ENCODE measurements at places on chromosomes 6 and 20. TPM values are rescaled to one million over a fixed set of nuclear protein-coding genes. Genes with fewer than 3 reads are reported as not detected.

The PRSS16 gene
- total RNA-seq = 11.2 TPM

The POFUT1 gene
- 87.3 TPM for total RNA-seq

The FAM210B gene
- 57.0 TPM for total RNA-seq

The TGM3 gene
- total RNA-seq = not detected

The EPHA7 gene
- total RNA-seq = 19.2 TPM

The CST3 gene
- 921 TPM for total RNA-seq

The XKR7 gene
- total RNA-seq = 0.37 TPM

GRCh38 chr6:36769676-36770499 lies 69.4 kb downstream of the CPNE5 start:
- no peak for DNase-seq

DNA sequence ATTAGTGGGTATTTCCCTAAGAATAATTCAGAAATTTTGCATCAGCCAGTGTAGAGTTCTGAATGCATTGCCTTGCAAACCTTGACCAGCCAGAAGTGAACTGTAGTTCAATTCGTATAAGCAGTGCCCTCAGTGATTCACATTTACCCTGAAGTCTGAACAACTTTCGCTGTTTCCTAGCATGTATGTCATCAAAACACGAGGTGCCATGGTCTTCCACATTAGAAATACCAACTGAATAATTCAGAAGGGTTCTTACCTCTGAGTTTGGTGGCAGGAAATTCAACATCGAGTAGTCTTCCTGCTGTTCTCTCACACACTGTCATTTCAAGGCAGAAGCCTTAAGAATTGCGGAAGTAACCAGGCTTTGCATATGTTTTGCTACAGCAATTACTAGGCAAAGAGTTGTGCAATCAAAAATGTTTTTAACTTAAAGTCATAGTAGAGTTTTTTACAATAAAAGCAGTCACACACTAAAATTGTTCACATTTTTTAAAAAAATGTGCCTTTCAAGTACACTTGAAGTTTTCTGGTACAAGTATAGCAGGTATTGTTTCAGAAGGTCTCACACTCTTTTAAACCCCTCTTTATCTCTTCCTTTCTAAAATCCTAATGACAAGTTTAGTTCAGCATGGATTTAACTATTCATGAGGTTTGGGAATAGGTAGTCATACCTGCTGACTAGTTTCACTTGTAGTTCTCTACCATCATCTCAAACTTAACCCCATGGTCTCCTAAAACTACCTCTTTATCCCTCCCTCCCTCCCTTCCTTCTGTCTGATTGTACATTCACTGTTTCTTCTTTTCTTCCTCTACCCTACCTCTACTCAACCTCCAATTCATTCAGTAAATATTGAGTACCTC lies 118.3 kb downstream of the STXBP5 start:
- DNase-seq = no peak

DNA sequence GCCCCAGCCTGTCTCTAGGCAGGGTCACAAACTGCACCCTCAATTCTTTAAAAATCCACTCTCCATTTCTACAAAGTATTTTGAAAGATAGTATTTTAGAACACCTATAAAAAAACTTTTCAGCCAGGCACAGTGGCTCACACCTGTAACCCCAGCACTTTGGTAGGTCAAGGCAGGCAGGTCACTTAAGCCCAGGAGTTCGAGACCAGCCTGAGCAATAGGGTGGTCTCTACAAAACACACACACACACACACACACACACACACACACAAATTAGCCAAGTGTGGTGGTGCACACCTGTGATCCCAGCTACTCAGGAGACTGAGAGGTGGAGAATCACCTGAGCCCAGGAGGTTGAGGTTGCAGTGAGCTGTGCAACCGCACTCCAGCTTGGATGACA lies 30.2 kb downstream of the SLC23A2 start:
- DNase-seq = no peak

DNA sequence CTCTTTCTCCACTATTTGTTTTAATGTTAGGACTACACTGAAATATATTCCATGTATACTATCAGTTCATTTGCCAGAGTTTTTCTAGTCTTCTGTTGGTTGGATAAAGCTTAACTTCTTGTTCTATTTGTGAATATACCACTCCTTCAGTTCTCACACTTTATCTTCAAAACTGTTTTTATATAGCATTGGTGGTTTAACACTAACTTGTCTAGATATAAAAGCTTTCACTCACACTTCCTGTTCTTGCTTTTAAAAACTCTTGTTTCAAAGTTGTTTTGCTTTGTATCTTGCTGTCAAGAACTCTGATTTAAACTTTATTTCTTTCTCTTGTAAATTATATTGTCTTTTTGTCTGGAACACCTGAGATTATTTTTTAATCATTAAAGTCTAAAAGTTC lies 226.8 kb upstream of the TENT5A start:
- DNase-seq = no peak

- DNase-seq = peak; percentile 62
These were observed 1.2 kb downstream of the FOXA2 start for GRCh38 chr20:22582964-22583772.

DNA sequence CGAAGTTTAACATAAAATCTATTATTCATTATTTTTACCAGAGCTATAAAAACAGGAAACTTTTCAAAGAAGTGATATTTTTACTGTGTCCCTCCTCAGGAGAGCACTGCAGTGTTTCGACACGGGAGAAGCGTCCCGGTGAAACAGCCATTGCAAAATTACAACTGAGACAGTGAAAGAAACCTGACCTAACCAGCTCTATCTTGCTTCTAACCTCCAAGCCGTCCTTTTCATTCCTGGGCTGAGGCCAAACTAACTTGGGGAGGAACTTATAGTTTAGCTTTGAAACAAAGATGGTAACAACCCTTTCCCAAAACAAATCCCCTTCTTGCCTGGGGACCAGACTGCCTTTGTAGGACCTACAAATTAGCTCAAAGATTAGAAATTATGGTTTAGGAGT lies 79.2 kb downstream of the WDR27 start:
- DNase-seq = no peak

DNA sequence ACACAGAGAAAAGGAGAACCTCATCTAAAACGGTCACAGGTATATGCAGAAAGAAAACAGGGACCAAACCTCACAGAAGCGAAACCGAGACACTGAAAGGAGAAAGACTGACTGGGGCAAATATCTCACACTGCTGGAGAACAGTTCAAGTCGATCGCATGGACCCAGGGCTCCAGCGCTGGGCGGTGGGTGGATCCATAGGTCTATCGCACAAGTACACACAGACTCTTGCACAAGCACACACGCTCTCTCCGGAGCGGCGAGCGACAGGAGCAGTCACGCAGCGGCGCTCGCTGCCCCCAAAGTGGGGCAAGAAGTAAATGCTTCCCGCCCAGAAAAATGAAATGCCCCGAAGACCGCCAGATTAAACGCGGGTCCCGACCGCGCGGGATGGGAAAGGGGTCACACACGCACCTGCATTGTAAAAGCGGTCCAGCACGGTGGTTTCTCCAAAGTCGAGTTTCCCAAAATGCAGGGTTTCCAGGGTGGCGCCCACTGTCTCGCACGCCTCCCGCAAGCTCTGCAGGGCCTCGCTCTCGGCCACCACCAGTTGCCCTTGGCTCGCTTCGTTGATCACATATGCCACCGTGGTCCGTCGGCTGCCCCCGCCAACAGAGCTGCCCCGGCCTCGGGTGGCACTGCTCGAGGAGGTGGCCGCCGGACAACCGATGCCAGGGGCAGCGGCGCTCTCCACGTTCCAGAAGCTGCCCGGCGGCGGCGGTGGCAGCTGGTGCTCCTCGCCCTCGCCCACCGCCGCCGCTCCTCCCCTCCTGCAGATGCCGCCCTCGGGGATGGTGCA lies 782 bp downstream of the MAP3K5 start:
- peak; percentile 71 for DNase-seq

- DNase-seq = no peak
These were observed 119.5 kb downstream of the ARHGAP18 start for GRCh38 chr6:129590408-129591022.

DNA sequence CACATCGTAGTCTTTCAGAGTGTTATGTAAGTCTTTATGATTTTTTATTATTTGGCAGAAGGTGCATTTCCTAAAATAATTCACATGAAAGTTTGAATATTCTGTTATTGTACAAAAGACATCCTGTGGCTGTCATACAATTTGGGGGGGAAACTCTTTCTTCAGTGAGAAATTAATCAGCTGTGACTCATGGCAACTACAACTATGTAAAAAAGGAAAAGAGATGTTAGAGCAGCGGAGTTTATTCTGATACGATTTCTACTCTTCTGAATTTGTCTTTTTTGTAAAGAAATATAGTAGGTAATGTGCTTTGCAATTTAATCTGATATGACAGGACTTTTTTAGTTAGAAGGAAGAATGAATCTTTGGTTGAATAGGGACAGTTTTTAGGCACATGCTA lies 14.2 kb downstream of the COL19A1 start:
- no peak for DNase-seq

DNA sequence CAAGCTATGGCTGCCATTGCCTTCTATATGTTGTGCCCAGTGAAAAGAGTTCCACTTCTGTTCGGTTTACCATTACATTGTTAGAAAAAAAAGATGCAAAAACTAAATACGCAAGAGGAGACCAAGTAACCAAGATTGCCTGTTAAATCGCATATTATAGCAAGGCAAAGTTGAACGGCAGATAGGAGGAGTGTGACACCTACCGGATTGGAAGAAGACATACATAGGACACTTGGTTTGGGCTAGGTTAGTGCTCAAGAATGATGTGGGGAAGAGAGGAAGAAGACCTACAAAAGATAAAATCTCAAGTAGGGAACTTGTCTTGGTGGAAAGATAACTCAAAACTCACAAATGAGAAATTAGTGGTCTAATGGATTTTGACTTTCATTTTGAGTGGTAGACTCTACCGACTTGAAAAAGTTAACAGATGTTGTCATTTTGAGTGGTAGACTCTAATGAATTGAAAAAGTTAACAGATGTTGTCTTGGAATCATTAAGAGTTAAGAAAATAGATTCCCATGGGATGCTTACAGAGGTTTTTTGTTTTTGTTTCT lies 95.5 kb downstream of the F13A1 start:
- no peak for DNase-seq

DNA sequence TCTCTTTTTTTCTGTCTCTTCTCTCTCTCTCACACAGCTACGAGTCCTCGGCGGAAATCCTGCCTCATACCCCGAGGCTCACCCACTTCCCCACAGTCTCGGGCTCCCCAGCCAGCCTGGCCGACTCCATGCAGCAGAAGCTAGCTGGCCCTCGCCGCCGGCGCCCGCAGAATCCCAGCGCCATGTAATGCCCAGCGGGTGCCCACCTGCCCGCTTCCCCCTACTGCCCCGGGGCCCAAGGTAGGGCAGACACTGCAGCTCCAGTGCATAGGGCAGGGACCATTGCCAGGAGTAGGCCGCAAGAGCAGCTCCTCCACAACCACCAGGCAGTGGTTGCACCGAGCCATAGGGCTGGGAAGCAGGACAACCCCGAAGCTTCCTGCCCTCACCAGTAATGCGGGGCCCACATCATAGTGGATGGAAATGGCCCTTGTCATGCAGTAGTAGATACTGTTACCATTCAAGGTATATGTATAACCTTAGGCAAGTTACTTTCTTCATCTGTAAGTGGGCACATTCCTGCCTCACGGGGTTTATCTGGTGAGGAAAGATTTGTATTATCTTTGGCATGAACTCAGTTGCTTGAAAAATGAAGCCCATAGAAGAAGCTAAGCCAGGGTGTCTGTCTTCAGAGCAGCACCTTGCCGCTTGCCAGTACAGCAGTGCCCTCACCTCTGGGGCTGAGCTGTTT lies 36.9 kb upstream of the ID1 start:
- DNase-seq = no peak

GRCh38 chr6:31627690-31628287 lies 7.3 kb downstream of the PRRC2A start:
- DNase-seq = no peak

DNA sequence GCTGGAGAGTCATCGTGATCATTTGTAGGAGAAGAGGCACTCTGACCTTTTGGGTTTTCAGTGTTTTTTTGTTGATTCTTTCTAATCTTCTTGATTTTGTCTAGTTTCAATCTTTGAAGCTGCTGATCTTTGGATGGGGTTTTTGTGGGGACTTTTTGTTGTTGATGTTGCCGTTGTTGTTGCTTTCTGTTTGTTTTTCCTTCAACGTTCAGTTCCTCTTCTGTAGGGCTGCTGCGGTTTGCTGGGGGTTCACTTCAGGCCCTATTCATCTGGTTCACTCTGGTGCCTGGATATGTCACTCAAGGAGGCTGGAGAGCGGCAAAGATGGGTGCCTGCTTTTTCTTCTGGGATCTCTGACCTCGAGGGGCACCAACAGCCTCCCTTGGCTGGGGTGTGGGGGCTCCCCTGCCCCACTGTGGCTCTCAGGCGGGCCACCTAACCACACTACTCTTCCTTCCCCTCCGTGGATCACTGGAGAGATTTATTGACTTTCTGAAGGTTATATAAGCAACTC lies 21.5 kb upstream of the TMEM244 start:
- DNase-seq = no peak

DNA sequence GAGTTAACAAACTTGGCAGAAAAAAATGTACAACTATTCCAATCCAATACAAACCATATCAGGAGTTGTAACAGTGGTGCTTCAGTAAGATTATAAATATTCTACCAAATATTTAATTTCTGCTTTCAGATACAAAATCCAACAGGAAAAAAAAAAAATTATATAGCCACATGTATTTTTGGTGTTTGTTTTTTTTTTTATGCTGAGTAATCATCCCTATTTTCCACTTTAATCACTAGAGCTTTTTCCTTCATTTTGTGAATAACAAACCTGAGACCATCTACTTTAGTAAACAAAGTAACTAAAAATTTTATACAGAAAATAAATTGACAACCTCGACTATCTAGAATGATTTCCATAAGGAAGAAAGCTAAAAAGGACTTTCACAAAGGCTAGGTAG lies 36.2 kb downstream of the MMS22L start:
- DNase-seq = no peak

DNA sequence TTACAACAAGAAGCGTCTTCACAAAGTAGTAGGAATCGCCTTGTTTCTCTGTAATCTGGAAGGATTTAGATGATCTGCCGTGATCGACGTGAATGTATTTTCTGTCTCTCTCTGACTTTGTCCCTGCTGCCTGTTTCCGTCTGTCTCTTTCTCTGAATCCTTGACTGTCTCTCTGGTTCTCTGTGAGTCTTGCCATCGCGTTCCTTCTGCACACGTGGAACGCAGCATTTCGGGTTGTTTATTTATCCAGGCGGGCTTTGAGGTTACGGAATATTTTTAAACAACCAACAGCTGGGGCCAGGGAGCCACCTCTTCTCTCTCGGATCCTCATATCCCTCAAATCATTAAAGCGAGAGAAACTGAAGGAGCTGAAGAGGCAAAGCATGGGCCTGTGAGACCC lies 215.9 kb downstream of the ZDHHC14 start:
- no peak for DNase-seq

- DNase-seq = no peak
These were observed 2.9 kb downstream of the RIPOR2 start for GRCh38 chr6:24932832-24933231.

- no peak for DNase-seq
These were observed 42.2 kb downstream of the CD164 start for GRCh38 chr6:109339906-109340678.

GRCh38 chr6:158013904-158014504 lies 32.3 kb downstream of the SYNJ2 start:
- DNase-seq = no peak

All from hepatocyte (in vitro differentiated cells).